Stimulated activated CD4-positive, alpha-beta T cell treated with anti-CD3 and anti-CD28 coated beads, Interleukin-12 subunit alpha, Interleukin-12 subunit beta, amount 100 ng/mL, for 4 hours (primary cell): ENCODE measurements at places on chromosomes 12 and 14.

- DNase-seq: no peak
Observed at GRCh38 chr12:77023501-77023900, 41.9 kb downstream of the E2F7 start.

DNA sequence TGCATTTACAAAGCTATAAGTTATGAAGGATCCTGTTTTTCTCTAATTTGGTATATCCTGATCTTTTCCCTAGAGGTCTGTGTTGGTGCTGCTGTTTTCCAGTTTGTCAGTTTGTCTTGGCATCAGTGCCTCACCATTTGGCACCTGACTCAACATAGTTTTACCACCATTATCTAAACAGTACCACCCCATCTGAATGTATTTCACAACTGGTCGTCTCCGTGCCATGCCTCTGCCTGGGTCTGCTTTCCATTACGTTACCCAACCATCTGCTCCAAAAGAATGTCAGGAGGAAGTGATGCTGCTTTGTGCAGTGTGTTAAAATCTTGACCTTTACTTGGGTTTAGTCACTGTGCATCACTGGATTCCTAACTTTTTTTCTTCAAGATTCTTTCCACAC, 129.3 kb upstream of the RASSF8 start:
- no peak for DNase-seq

- DNase-seq: no peak
Observed at GRCh38 chr12:100225491-100225890, 24.9 kb downstream of the ACTR6 start.

- DNase-seq: no peak
Observed at GRCh38 chr14:23438101-23438971, 2.9 kb upstream of the MYH7 start.

GRCh38 chr14:103563226-103563620, 463 bp downstream of the COA8 start:
- DNase-seq: no peak

- no peak for DNase-seq
Observed at GRCh38 chr14:64235652-64236640, 58.2 kb downstream of the ESR2 start.

- no peak for DNase-seq
Observed at GRCh38 chr12:107580750-107581618, 104.6 kb upstream of the PWP1 start.

DNA sequence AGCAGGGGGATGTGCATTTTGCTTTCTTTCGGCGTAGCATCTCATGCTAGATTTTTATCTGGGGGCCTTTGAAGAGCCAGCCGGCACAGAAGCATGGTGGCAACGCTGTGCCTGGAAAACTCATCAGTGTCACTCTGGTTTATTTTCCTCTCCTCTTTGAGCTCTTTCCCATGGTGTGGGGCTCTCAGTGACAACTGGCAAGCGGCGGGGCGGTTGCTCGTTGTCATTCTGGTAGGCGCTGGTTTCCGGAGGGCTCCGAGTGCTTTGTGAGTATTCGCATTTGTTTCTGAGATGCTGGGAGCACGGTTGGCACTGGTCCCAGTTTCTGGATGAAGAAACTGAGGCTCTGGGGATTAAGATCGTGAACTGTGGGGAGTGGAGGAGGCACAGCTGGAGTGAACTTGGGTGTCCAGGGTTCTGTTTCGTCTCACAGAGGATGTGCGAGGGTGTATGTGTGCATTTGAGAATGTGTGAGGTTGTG, 23.3 kb downstream of the TPCN1 start:
- DNase-seq: no peak

DNA sequence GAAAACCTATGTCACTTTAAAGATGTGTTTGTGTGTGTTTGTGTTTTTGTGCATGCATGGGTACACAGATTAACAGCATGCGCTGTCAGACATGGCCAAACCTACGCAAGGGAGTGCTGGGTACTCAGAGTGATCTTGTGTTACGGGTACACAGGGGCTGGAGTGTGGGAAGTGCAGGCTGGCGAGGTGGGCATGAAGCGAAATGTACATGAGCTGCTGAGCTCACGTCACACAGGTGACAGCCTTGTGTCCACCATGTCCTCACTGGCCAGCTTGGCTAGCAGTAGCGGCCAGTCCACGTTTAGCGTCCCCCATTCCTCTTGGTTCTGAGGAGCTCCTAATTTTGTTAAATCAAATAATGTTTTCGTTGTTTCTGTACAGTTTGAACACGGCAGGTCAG, 979.7 kb upstream of the TMEM132C start:
- DNase-seq: no peak

DNA sequence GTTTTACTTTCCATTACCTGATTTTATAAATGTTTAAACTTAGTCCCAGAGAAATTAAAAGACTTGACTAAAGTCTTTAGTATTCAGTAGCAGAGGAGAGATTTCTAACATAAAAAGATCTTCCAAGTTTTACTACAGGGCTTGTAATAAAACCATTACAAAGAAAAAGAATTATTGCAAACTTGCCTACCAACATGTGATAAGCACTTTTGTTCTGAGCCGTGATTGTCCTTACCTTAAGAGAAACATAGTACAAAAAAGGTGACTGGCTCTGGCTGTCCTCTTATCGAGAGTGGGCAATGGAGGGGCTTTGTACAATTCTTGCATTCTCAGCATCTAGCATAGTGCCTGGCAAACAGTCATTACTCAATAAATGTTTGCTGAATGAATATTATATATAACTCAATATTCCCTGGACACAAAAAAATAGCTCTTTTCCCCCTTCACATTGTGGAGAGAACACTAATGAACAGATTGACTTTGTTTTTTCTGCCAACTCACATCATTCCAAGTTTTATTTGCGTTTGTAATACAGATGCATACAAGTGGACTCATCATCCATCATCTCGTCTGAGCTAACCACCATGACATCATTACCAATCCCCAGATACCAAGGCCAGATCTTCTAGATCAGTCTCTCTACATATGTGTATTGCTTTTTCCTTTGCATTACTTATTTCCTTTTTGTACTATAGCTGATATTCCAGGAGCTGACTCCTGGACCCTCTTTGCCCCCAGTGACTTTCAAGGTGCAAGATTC, 192.8 kb upstream of the EEA1 start:
- DNase-seq: no peak

DNA sequence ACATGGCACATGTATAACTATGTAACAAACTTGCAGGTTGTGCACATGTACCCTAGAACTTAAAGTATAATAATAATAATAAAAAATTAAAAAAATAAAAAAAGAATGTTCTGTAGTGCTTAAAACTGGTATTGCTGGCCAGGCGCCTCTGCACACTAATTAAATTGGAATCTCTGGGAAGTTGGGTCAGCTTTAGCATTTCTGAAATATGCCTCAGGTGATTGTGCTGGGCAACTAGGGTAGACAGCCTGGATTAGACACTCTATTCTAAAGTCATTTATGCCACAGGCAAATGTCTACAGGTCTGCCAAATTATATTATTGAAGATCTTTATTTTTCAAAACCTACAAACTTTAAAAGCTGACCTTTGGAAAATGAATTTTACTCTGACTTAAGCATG, 55.3 kb downstream of the PPM1H start:
- DNase-seq: no peak

DNA sequence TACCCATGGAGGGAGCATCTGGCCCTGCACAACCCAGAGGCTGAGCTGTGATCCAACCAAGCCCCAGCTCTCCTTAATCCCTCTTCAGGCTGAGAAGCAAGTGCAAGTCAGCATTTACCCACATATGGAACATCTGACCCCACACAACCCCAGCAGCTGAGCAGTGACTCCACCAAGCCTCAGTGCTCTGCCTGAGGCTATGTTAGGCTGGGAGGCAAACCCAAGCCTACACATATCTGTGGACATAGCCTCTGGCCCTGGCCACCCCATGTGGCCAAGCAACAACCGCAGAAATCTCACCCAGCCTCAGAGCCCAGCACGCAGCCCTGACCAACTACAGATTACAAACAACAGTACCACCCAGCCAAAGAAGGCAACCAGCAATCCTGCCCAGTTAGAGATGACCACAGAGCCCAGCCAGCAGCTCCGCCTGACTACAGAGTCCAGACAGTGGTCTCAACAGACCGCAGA, 142.8 kb downstream of the NUAK1 start:
- no peak for DNase-seq

DNA sequence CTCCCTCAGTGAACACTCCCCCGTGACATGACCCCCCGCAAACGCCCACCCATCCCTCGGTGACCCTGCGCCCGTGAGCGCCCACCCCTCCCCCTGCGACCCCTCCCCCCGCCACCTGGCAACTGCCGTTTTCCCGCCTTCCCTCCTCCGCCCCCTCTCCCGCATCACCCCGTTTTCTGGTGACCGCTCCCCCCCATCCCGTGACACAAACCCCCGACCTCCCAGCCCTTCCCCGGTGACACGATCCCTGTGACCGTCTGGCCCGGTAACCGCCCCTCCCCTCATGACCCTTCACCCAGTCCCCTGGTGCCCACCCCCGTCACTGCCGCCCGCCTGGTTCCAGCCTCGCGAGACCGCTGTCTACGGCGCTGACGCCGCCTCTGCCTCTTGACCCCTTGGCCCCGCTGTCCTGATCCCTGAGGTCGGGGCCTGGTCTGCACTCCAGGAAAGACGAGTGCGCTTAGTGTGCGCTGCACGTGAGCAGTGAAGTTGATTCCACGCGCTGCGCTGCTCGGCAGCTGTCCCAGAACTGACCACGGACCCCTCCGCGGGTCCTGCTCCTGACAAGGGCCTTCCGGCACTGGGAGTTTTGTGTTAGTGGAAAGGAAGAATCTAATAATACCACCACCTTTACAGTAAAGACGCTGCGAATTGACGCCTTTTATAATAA, 59.4 kb downstream of the DDX51 start:
- peak; percentile 48 for DNase-seq

GRCh38 chr12:31874961-31875608, 84.1 kb upstream of the RESF1 start:
- peak; percentile 54 for DNase-seq

DNA sequence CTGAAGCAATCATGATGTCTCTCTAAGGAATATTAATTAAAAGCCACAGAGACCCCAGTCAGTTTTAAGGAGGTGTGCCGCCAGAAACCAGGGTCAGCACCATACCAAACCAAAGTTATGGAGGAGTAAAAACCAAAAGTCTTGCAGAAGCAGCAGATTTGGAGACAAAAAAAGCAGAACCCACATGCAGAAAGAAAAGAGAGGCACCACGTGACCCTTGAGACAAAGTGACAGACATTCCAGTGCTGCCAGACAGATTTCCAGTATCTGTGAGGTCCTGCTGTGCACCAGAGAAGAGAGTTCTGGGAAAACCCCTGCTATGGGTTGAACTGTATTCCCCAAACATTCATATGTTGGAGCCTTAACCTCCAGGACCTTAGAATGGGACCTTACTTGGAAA, 59.7 kb downstream of the CAPZA3 start:
- DNase-seq: no peak

- DNase-seq: peak; percentile 58
Observed at GRCh38 chr14:68862954-68863594, 70.2 kb upstream of the ZFP36L1 start.

DNA sequence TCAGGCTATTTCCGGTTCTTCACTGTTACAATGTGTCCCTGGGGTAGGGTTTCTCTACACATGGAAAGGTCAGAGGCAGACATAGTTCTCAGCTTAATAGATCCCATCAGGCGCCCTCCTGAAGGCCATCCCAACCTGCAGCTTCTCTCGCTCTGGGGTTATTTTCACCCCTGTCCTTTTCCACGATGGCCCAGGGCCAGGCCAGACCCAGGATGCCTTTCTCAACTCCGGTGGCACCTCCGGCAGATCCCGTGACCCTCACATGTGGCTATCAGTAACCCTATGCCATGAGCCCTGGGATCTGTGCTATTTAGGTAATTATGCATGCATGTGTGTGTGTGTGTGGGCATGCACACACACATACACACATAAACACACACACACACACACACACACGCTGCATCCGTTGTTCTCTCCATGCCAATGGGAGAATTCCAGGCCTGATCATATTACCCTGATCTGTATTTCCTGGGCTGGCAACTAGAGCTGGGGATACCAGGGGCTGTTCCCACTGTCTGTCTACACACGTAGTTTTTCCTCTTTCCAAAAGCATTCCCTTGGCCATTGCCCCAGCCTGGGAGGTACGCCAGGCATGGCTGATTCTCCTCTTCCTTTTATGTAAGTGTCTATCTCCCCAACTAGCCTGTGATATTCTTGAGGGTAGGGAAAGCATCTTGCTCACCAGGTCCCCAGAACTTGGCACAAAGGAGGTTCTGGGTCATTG, 51.2 kb upstream of the NOS1 start:
- no peak for DNase-seq

DNA sequence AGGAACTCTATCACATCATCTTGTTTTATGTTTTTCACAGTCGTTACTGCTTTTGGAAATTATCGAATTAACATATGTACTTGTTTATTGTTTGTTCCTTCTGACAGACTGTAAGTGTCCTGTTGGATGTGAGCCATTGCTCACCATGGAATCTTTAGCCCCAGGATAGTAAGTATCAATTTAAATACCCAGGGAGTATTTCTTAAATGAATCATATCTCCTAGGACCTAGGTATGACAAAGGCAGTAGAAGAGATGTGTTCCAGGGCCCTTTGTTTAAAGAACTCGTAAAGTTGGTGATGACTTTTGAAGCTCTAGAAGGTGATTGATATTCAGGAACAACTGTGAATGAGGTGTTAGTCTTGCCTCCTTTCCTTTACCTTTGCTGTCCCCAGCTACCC, 30.3 kb upstream of the STRAP start:
- no peak for DNase-seq
